ENCODE measurements at places on chromosomes 11 and 22.

DNA sequence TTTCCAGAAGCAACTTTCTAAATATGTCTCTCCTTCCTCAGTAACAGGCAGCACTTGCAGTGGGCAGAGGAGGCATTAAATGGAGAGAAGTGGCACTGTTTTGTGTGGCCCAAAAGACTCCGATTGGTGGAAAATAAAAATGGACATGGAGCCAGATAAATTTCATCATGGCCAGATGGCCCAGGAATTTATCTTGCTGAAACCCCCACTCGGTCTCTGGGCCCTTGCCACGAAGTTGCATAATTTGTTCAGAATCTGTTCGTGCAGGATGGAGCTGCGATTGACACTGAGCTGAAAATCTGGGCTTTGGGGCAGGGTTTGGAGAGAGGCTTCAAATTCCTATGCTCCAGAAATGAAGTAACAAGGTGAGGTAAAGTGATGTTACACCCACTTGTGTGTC, 65.5 kb downstream of the C11orf91 start:
- peak; percentile 83 for DNase-seq

GRCh38 chr11:35042224-35042623, 96.7 kb upstream of the CD44 start:
- DNase-seq: no peak

DNA sequence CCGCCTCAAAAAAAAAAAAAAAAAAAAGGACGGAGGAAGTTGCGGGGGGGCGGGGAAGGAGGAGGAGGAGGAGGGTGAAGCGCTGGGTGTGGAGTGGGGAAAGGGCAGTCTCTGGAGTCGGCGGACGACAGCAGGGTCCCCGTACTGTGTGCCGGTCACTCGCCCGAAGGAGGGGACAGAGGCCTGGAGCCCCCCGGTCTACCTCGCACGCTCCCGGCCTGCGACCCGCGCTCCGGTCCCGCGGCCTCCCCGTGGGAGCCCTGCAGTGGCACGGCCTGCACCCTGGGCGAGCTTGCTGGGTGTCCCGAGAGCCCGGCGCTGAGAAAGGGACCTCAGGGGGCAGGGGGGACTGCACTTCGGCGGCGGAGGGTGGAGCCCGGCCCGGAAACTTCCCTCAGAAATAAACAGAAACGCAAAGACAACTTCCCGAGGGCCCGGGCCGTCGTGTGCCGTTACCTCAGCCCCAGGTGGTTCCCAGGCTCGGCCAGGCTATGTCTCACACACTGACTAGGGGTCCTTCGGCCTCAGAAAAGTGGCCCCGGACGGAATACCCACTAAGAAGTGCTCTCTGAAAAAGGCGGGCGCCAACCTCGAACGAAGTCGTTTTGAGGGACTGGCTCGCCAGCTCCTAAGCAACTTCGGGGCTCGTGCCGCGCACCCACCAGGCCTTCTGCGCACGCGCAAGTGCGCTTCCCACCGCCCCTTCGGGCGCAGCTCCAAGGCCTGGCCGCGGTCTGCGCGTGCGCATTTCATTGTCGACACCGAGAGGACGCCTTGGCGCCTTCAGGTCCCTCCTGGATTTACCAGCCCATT, at the start of gene MAJIN:
TSS of gene MAJIN (minus strand) at position 688 of the 813 bp plus-strand sequence. CDS start 12,703 bp downstream, outside the sequence.
- DNase-seq: peak; percentile 63

DNA sequence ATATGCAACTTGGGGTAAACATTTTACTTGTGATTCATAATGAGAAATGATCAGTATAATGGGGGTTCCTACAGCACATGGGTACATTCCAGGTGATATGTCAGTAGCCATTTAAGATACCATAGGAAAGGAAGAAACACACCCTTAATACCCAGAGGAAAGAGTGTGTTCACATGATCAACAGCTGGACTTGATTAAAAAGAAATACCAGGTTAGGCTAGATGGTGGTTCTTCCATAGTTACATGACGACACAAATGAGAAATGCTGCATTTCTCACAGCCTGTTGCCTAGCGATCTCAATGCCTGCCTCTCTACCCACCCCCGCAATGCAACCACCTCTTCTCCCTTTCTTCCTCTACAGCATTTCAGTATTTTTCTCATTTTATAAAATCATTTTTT, 96.8 kb downstream of the TTC28 start:
- peak; percentile 93 for DNase-seq

DNA sequence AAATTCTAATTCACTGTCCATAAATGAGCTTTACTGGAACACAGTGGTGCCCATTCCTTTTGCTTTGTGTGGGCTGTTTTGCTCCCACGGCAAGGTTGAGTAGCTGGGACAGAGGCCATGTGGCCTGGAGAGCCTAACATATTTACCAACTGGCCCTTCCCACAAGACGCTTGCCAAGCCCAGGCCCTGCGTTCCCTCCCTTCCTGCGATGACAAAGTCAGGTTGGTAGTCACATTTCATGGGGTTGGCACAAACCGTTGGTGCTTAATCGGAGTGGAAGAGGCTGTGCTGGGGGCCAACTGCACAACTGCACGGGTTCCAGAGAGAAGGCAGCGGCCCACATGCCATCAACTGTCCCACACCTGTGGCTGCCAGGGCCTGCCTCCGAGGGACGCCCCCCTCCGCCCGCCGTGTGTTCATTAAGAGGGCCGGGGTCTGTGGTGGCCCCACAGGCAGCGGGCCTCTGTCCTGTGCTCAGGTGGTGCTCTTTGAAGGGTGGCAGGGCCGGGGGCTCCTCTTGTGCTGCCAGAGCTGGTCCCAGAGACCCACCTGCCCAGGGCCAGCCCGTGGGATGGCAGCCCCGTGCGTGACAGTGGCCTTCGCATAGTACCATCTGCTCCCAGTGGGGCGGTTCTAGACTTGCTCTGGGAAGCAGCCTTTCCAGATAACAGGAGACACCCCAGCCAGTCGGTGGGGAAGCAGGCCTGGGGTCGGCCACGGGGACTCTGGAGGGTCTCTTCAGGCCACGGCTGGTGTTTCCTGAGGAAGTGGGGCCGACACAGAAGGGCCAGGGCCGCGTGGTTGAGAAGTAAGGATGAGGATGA, 81.5 kb upstream of the CLDN5 start:
- DNase-seq: no peak

GRCh38 chr22:19728836-19729235, 5.5 kb downstream of the GP1BB start:
- DNase-seq: no peak
